Vein endothelial cell (primary cell): ENCODE measurements at places on chromosomes 12 and 14. TPM values are rescaled to one million over a fixed set of nuclear protein-coding genes. Genes with fewer than 3 reads are reported as not detected.

CLECL1 gene
- not detected in 2 replicates for total RNA-seq

LRRC10 gene
- total RNA-seq, result not detected in 2 replicates

CACNA2D4 gene
- 0.65 and 1.3 TPM in 2 replicates for total RNA-seq

LBHD2 gene
- total RNA-seq, result not detected in 2 replicates

MYF5 gene
- total RNA-seq, result not detected in 2 replicates

GALNT8 gene
- total RNA-seq, result 0.19 and 0.33 TPM in 2 replicates

PPFIBP1 gene
- total RNA-seq, result 203 and 250 TPM in 2 replicates

TAC3 gene
- total RNA-seq, result not detected in 2 replicates

LACRT gene
- not detected in 2 replicates for total RNA-seq

RPL10L gene
- total RNA-seq, result not detected in 2 replicates

TBX3 gene
- total RNA-seq, result 0.98 and 1.8 TPM in 2 replicates

SLC5A8 gene
- not detected in 2 replicates for total RNA-seq

PRPH gene
- total RNA-seq, result not detected in 2 replicates

RIPK3 gene
- total RNA-seq, result 4.2 and 4.9 TPM in 2 replicates

MYL2 gene
- not detected in 2 replicates for total RNA-seq

OTOGL gene
- 0.98 and 1.5 TPM in 2 replicates for total RNA-seq

SPTSSA gene
- 18.3 and 20.7 TPM in 2 replicates for total RNA-seq

INHBE gene
- total RNA-seq, result not detected in 2 replicates

LDHB gene
- total RNA-seq, result 416 and 541 TPM in 2 replicates

MYH6 gene
- not detected in 2 replicates for total RNA-seq

NPFF gene
- not detected in 2 replicates for total RNA-seq

PMCH gene
- total RNA-seq, result 0.65 and 0.76 TPM in 2 replicates

PTPRR gene
- total RNA-seq, result 0.38 and 0.65 TPM in 2 replicates

TIGAR gene
- total RNA-seq, result 16.3 and 25.2 TPM in 2 replicates

PTPN11 gene
- total RNA-seq, result 82.6 and 113 TPM in 2 replicates

CISTR gene
- not detected in 2 replicates for total RNA-seq

CMA1 gene
- not detected in 2 replicates for total RNA-seq

GYS2 gene
- total RNA-seq, result not detected in 2 replicates

CCDC198 gene
- total RNA-seq, result not detected in 2 replicates

FSCB gene
- not detected in 2 replicates for total RNA-seq

CPNE6 gene
- total RNA-seq, result not detected in 2 replicates

KRT7 gene
- 129 and 1,019 TPM in 2 replicates for total RNA-seq

TAS2R9 gene
- total RNA-seq, result 0.19 TPM in 1 of 2 replicates, not detected in the other

RNASE1 gene
- 34.0 and 52.4 TPM in 2 replicates for total RNA-seq

RD3L gene
- total RNA-seq, result not detected in 2 replicates

PMEL gene
- total RNA-seq, result 1.3 and 2.1 TPM in 2 replicates

MYRFL gene
- total RNA-seq, result under 0.01 TPM in 1 of 2 replicates, not detected in the other

OR6C2 gene
- not detected in 2 replicates for total RNA-seq

CABP1 gene
- not detected in 2 replicates for total RNA-seq

CALCOCO1 gene
- 55.4 and 88.5 TPM in 2 replicates for total RNA-seq

TMEM121 gene
- total RNA-seq, result 5.6 and 6.2 TPM in 2 replicates

OR4E2 gene
- not detected in 2 replicates for total RNA-seq

GPR135 gene
- 2.3 and 3.8 TPM in 2 replicates for total RNA-seq

TBX5 gene
- not detected in 2 replicates for total RNA-seq

TMPRSS12 gene
- not detected in 2 replicates for total RNA-seq

GLIPR1L2 gene
- total RNA-seq, result 0.33 TPM in 1 of 2 replicates, not detected in the other

TMEM120B gene
- total RNA-seq, result 9.2 and 13.1 TPM in 2 replicates

FAM186B gene
- total RNA-seq, result 0.48 and 0.65 TPM in 2 replicates

LPAR5 gene
- total RNA-seq, result 0.10 TPM in 1 of 2 replicates, not detected in the other

USP44 gene
- 0.96 and 2.0 TPM in 2 replicates for total RNA-seq

SYT1 gene
- total RNA-seq, result 2.9 and 4.2 TPM in 2 replicates

PLEKHD1 gene
- total RNA-seq, result not detected in 2 replicates

CLEC4C gene
- not detected in 2 replicates for total RNA-seq
